ENCODE measurements at places on chromosomes 5 and 9.

DNA sequence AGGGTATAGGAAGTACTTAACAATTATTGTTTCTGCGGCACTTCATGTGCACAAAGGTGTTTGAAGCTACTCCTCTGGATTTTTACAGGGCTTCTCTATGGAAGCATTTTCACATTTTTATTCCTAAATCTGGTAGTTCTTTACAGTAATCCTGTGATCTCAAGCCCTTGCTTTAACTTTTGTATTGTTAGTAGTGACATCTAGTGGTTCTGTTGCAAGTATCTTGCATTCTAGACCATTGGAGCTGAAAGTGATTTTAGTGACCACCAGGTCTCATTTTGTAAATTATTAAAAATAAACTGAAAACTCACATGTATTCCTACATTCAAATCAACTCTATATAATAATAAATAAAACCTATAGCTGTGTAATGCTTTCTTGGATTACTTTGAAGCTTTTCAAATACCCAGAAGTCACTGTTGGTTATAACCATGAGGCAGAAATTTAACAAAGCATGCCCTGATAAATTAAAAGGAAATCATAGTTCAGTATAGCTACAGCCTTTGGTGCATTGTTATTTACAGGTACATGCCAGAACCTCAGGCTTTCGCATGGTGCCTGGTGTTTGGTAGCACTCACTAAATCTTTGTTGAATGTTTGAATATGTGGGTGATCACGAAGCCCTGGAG is 18.9 kb downstream of the RPS23 start:
- no peak for DNase-seq

GRCh38 chr5:92147798-92148197 is 764.7 kb upstream of the ARRDC3 start:
- DNase-seq = no peak

DNA sequence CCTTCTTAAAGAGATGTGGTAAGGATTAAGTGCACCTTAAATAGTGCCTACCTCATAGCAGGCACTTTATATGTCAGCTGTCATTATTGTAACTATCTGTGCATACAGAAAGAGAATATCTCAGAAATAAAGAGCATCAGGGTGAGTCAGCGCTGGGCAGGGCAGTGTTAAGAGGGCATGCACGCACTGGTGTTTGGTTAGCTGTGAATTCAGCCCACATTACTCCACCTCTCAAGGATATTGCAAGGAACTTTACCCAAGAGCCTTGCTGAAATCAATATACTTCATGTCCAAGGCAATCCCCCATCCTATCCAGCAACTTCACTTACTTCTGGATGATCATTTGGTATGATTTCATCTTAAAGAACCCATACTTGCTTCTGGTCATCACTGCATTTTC is 300.9 kb downstream of the NTRK2 start:
- DNase-seq = no peak

GRCh38 chr5:133297293-133297692 is 245.5 kb downstream of the HSPA4 start:
- DNase-seq = no peak

DNA sequence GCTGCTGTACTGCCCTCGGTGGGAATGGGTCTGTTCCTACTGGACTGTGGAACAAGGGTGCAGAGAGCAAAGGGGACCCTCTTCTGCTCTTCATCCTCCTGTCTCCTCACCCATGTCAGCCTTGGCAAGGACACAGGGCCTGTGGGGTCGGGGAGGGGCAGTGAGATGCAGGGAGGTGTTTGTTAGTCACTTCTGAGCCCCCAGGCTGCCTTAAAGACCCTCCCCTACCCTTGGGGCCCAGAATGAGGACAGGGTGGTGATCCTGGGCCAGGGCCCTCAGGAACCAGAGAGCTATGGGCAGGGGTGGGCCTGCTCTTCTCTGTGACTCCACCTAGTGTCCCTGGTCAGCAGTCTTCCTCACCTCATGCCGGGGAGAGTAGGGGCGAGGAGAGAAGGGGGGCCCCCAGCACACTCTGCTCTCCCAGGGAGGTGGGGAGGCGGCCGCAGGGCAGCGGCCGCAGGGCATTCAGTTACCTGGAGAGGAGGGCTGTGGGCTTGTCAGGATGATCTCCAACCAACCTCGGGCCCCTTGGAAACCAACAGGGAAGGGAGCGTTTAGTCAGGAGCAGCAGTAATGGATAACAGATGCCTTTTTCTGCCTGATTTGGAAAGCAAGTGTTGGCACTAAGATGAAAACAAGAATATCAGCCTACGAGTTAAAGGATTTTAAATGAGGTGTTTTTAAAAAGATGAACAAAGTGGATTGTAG is 62.0 kb upstream of the GARNL3 start:
- DNase-seq = no peak
